ENCODE measurements at places on chromosomes 5 and 9. TPM values are rescaled to one million over a fixed set of nuclear protein-coding genes. Genes with fewer than 3 reads are reported as not detected.

Gene GCNT4
- total RNA-seq: 2.1 TPM

Gene MLANA
- not detected for total RNA-seq

Gene GTF3C4
- total RNA-seq: 14.3 TPM

Gene EIF4E1B
- total RNA-seq: not detected

Gene CD74
- total RNA-seq: 290 TPM

Gene PRSS3
- not detected for total RNA-seq

Gene ATP6V0E1
- 109 TPM for total RNA-seq

Gene GRXCR2
- total RNA-seq: not detected

Gene ADAMTS16
- not detected for total RNA-seq

- no peak for DNase-seq
Measured at GRCh38 chr5:105688227-105688792, 1982.4 kb downstream of the EFNA5 start.

DNA sequence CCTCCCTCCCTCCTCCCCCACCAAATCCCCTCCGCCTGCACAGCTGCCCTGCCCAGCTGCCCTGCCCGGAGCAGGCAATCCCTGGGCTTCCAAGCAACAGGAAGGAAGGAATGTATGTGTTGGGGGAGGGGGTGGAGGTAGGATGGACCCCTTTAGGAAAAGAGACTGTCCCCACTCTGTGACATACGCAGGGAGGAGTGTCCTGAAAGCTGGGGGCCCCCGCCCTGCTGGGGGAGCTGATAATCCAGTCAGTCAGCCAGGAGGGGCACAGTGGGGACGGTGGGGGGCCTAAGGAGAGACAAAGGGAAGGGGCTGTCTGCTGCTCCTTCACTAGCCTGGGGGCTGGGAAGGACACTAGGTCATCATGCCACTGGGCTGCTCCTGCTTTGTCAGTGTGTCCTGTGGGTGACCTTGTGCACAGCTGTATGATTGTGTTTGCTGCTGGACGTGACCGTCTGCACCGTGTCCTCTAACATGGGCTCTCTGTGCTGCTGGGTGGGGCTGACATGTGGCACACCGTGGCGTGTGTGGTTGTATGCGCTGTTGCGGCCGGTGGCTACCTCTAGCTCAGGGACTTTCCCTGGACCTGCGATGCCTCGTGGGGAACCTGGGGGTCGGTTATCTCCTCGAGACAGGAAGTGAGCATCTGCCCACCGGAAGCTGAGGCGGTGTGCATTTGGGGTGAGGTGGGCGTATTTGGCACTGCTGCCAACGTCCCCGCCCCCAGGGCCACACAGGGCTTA lies 3.0 kb downstream of the N4BP3 start:
- DNase-seq: peak; percentile 76

GRCh38 chr9:129414377-129414992 lies 206.4 kb downstream of the C9orf50 start:
- DNase-seq: peak; percentile 56

DNA sequence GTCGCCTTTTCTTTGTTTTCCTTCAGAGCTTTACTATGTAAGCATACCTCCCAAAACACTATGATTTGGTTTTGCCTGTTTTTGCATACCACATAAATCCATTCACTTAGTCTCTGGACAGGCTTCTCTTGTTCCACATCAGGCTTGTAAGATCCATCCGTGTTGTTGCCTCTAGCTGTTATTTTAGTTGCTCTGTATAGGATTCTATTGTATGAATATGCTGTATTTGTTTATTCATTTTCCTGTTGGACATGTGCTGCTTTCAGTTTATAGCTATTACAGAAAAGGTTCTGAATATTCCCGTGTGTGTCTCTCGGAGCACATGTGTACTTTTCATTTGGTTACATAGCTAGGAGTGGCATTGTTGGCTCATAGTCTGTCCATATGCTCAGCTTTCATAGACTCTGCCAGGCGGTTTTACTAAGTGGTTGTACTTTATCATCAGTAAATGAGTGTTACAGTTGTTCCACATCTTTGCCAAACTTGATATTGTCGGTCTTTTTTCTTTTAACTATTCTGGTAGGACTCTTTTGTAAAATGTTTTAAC lies 41.8 kb downstream of the NUP214 start:
- no peak for DNase-seq

DNA sequence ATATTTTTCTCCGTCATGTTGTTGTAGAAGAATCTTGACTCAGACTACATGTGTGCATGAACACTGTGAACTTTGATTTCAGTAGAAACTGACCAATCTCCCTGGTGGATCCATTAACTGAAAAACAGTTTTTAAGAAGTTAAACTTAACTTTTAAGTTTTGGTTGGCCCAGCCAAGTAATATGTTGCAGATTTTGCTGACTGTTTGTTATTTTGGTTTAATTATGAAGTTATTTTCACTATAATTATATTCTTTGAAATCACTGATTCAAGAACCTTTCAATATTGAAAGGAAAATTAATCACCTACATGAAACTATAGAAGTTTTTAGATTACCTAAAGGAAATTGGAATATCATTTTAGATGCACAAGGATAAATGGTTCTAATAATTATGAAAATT lies 373.6 kb upstream of the COX7C start:
- DNase-seq: no peak

GRCh38 chr5:135484674-135485086 lies 32.5 kb upstream of the TIFAB start:
- DNase-seq: no peak

DNA sequence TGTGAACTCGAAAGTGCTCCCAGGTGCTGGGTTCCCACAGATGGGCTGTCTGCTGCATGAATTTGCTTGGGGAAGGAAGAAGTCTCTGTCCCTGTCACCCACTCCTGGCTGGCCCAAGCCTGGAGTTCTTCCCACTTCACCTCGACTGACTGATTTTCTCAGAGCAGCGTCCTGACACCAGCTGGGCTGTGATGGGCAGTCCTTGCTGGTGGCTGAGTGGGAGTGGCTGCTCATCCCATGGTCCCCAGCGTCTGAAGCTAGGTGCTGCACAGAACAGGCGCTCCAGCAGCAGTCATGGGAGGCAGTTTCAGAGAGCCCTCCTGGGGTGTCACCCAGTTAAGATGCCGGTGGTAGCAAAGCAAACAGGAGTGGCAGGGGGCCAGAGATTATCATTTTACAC lies 10.1 kb upstream of the NEURL1B start:
- DNase-seq: no peak

GRCh38 chr5:92504346-92504745 lies 1076.7 kb downstream of the NR2F1-AS1 start:
- no peak for DNase-seq

- no peak for DNase-seq
Measured at GRCh38 chr9:81591791-81592190, 97.6 kb downstream of the TLE1 start.

GRCh38 chr9:713091-713490 lies 128.4 kb upstream of the DMRT1 start:
- DNase-seq: no peak

GRCh38 chr5:113807427-113807991 lies 294.0 kb downstream of the YTHDC2 start:
- no peak for DNase-seq

DNA sequence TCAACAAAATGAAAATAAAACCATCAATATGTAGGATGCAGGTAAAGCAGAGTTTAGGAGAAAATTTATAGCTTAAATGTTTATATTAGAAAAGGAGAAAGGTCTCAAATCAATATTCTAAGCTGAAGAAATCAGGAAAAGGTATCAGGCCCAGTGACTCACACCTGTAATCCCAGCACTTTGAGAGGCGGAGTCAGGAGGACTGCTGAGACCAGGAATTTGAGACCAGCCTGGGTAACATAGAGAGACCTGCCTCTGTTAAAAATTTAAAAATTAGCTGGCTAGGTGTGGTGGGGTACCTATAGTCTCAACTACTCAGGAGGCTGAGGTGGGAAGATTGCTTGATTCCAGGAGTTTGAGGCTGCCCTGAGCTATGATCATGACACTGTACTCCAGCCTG lies 32.2 kb downstream of the CCDC69 start:
- DNase-seq: no peak

DNA sequence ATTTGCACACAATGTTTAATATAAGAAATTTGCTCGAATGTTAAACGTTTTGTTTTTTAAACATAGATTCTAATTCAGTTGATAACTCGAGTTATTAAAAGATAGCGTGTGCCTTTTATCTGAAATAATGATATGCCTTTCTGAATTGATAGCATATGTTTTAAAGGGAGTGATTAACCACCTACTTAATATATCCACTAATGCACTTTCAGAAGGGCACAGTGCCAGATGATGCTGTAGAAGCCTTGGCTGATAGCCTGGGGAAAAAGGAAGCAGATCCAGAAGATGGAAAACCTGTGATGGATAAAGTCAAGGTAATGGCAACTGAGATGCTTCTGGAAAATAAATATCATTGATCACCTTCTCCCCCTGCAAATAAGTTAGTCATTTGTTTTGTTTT lies 53.9 kb downstream of the ERAP1 start:
- no peak for DNase-seq

GRCh38 chr9:92424340-92424739 lies at the start of gene OMD:
Gene OMD, minus strand, starts transcription at chr9:92424471. Its CDS starts 6,913 bp downstream, at chr9:92417558.
- DNase-seq: no peak

- DNase-seq: no peak
Measured at GRCh38 chr9:21080793-21081192, 3.1 kb upstream of the IFNB1 start.

DNA sequence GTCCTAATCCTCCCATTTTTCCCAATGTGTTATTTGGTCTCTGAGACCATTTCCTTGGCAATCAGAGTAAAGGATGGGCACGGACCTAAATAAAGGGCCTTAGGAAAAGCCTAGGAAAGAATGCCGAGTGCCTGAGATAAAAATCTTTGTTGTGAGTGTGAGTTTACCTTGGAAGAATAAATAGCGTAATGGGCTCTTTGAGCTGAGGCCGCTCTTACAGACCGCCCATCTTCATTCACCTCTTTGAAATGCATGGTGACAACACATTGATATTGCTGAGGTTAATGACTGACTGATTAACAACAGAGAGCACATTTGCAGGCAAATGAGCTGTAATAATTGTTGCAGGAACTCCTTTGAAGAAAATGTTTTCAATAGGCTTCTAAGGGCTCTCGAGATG lies 1967.1 kb upstream of the WWC1 start:
- DNase-seq: no peak

GRCh38 chr9:128406848-128407391 lies 13.7 kb upstream of the CERCAM start:
- DNase-seq: no peak

DNA sequence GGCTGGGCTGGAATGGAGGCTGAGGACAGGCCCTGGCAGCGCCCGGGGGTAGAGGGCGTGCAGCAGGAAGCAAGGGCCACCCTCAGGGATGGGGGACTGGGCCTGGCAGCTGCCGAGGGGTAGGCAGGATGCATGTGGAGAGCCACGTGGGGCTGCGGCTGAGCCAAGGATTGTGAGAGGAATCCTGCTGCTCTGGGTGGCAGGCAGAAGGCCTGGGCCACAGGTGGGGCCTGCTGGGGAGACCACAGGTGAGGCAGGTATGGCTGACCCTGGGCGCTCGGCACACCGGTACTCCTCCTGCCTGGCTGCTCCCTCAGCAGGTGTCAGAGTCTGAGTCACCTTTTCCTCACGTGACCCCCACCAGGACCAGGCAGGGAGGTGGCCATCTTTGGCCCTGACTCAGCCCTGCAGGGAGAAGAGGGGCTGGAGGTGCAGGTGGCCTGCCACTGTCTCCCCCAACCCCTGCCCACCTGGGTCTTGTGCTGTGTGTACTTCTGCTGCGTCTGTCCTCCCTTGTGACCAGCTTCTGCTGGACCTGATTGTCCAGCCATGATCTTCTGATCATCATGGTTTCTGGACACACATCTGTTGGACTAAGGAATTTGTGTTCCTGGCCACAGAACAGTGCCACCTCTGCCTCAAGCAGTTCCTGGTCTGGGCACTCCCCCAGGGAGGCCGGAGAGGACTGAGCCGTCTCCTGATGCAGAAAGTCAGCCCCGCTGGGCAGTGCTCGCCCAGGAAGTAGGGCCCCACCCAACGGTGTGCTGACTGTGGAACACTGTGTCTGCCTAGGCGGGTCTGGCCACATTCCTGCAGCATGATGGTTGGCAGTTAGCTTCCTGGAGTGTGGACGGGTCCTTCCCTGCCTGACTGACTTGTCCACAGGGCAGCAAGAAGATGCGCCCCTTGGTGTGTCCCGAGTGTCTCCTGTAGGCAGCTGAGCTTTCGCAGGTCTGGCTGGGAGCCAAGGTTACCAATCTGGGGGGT lies 6.4 kb downstream of the ARRDC1 start:
- DNase-seq: peak; percentile 63

GRCh38 chr5:142977363-142978051 lies 207.3 kb downstream of the ARHGAP26 start:
- DNase-seq: peak; percentile 56

DNA sequence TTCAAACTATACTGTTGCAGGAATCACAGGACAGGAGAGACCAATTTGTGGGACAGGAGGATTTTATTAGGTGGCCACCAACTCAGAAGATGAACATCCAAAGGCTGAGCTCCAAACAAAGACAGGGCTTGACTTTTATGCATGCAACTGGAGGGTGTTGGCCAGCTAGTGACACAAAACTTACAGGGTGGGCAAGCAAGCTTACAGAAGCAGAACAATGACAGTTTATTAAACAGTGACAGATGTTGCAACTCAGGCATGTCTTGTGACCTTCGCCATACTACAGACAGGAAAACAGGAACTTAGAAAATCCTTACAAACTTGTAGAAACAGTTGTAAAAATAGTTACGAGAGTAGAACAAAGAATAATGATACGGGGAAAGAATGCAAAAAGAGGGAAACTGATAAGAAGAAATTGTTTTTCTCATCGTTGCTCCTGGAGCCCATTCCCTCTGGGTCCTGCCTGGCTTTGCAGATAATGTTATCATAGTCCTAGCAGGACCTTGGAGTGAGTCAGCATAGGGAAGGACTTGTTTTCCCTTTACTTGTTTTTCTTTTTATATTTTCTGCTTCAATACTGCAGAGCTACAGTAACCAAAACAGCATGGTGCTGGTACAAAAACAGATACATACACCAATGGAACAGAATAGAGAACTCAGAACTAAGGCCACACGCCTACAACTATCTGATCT lies 2083.0 kb upstream of the ACO1 start:
- DNase-seq: no peak

DNA sequence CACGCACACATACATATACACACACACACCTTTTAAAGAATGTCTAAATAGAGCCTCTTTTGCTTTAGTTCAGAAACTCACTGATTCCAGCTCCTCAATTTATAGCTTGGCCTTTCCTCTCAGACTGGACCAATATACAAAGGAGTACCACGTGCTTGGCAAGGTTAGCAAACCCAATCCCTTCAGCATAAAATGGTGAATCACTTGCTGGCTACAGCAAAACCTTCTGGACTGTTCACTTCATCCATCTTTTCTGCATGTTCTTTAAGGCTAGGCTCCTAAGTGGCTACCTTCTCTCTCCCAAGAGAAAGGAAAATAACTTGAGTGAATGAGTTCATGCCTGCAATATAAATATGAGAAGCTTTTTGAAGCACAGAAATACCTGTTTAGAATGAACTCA lies 109.7 kb downstream of the LPAR1 start:
- DNase-seq: no peak

- no peak for DNase-seq
Measured at GRCh38 chr9:98228392-98229089, 26.9 kb downstream of the TBC1D2 start.

DNA sequence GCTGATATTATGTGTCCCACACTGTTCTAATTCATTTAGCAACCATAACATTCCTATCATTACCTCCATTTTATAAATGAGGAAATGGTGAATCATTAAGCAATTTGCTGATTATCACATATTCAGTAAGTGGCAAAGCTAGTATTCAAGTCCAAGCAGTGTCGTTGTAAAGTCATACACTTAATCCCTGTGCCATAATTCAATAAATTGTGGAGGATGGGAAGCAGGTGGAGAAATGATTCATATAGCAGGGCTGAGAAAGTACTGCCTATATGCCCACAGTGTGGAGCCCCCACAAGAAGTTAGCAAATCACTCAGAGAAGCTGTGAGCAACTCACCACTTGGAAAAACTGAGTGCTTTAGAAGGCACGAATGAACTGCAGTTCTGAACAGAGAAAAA lies 691.0 kb downstream of the PTPRD start:
- no peak for DNase-seq

Data from activated CD4-positive, alpha-beta T cell treated with anti-CD3 and anti-CD28 coated beads for 36 hours (primary cell).